CD4-positive, alpha-beta T cell treated with Interleukin-4 for 4 hours (primary cell): ENCODE measurements at places on chromosomes 2 and 18.
A peak's percentile ranks its signal among the peaks of the same experiment; 100 is the strongest.

GRCh38 chr2:236236559-236237452 is 27.4 kb downstream of the ASB18 start:
- no peak for DNase-seq

DNA sequence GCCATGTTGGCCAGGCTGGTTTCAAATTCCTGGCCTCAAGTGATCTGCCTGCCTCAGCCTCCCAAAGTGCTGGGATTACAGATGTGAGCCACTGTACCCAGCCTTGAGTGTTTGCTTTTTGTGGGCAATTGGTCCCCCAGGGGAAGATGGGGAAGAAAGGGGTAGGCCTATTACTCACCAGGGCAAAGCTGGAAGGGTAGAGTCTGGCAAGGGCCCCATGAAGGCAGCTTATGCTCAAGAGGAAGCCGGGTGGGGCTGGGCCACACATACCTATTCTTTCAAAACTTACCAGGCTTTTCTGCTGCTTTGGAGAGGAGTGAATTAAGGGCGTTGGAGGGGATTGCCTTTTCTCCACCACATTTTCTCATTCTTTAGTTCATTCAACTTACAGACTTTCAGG is 24.5 kb upstream of the CD28 start:
- DNase-seq: no peak

GRCh38 chr2:167550448-167550847 is 662.2 kb downstream of the XIRP2 start:
- DNase-seq: no peak

DNA sequence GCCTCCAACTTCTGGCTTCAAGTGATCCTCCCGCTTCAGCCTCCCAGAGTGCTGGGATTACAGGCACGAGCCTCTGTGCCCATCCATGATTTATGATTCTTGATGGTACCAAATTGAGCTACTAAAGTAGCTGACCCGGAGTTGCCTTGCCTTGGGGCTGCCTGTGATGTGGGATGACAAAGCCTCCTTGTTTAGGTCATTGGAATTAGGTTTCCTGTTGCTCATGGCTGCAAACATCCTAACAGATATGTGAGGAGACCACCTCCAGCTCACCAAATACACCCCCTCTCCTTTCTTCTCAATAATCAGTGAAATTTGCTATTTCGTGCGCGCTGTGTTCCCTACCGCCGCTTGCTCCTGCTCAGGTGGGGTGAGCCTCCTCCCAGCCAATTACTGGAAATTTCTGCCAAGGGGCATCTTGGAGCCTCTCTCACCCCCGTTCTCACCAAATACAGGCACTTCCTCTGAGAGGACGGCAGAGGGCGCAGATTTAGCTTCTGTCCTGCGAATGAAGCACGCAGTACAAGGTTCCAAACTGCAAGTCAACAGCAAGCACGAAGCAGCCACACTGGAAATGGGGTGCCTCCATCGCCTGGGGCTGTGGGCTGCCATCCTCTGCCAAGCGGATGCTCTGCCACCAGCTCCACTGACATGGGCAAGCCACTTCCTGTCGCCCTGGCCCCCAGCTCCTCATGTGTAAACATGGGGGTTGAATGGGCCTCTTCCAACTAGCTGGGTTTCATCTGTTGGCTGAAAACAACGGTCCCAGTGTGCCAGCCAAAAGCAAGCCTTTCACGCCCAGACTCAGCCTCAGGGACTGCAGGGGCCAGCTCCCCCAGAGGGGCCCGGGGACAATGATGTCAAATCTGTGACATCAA is 71.7 kb downstream of the NCAPH start:
- DNase-seq: peak; percentile 77

DNA sequence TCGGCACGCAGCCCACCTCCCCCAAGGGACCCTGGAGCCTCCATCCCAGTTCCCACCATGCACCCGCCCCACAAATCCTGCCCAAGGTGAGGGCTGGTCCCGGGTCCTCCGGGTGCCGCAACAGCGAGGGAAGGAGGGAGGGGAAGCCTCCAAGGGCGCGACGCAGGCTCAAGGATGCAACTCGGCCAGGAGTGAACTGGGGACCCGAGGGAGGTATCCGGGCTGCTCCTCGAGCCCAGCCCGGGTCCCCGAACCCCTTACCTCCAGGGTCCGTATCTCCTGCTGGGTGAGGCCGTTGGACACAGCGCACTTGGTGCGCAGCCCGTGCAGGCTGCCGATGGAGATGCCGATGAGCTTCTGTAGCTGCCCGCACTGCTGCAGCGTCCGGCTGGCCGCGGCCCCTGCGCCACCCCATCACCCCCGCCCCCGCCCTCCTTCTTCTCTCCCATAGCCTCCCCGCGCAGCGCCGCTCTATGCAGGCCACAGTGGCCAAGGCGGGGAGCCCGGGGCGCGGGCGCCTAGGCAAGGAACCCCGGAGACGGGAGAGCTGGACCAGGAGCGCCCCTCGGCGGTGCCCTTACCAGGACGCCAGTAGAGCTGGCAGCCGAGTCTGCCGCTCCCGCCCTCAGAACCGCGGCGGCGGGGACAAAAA is 124.1 kb downstream of the ANKRD30BL start:
- DNase-seq: no peak

DNA sequence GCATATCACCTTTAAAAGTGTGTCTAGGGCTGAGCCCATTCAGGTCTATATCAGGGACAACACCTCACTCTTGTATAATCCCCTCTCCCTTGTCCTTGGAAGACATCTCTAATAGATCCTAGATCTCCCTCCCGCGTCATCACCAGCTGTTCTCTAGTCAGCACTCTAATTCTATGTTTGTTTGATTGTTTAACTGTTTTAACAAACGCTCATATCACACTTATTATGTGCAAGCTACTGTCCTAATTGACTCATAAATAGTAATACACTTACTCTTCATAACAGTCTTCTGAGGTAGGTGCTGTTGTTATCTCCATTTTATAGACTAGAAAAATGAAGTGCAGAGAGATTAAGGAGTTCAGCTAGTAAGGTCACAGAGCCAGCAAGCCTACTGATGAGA is 1.6 kb upstream of the ERMN start:
- DNase-seq: no peak

GRCh38 chr2:205766779-205767359 is 84.6 kb downstream of the NRP2 start:
- DNase-seq: peak; percentile 53

DNA sequence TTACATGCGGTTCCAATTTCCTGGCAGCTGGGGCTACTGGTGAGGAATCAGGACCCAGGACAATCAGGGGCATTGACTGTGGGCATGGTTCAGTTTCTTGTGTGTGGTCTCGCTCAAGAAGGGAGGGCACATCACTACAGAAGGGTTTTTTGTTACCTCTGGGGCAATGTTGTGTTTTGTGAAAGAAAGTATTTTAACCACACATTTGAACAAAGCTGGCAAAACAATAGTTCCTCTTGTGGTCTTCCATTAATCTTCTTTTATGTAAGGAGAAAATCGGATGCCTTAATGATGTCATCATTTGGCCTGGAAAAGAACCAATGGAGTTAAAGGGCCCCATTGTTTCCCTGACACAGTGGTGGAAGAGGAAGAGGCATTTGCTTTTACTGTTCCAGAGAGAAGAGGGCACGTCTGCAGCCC is 197.4 kb downstream of the SH3BP4 start:
- no peak for DNase-seq

- DNase-seq: no peak
These were observed 900.1 kb downstream of the MBD2 start for GRCh38 chr18:53324353-53324752.

GRCh38 chr2:47078541-47079482 is 76.3 kb downstream of the STPG4 start:
- no peak for DNase-seq

DNA sequence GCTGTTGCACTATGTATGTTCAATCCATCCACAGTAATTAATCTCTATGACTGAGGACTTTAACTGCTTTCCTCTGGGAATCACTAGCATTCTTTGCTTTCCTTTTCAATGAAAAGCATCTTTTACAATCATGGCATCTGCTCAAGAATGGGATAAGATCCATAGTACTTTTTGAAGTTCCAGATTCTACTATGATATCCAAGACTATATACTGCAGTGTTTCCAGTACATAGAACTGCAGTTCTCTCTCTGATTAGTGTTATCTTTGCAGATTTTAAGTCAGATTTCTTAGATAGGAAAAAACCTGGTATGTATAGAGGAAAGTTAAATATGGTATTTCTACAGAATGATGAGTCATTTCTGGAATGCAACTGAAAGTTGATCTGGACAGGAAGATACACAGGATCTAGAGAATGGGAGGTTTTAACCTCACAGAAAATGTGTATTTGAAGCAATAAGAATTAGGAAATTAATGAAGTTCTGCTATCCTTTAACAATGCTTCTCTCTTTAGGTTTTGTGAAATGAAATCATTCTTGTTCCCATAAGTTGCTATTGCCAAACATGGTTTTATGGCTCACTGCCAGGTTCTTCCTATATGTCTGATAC is 670.7 kb downstream of the ERBB4 start:
- no peak for DNase-seq

DNA sequence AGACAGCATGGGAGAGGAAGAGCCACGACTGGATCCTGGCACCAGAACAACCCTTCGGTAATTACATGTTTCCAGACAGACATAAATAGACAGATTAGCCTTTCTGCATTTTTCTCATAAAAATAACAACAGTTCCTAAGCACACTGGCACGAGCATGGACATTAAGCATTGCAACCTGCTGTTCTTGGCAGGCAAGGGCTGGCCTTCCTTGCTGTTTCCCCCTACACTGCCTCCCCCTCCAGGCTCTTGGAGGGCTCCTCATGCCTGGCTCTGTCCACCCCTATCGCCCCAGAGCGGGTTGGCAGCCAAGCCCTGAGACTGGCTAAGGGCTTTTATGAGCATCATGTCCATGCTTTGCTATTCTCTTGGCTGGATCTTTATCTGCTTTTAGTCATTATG is 89.6 kb downstream of the TTC32 start:
- DNase-seq: no peak

DNA sequence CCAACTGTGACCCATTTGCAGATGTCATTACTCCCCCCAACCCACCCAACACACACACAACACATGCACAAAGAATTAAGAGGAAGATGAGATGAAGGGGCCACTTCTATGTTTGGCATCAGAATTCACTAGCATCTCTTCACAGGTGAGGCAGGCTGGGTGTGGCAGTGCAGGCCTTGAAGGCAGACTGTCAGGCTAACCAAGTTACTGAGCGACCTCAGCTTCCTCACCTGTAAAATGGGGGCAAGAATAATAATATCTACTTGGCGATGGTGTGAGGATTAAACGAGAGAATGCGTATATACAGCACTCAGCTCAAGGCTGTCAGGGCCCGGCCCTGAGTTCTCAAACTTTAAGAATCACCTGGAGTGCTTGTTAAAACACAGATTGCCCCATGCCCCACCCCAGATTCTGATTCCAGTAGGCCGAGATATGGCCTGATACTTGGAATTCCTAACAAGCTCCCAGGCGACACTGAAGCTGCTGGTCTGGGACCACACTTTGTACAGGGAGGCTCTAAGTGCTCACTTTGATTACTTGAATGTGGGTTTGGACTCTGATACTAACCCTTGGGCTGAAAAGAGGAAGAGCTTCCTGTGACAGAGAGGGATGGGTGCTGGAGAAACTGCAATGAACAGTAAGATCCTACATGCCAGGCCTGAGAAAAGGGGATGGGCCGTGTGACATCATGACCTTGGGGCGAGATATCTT is 1.1 kb downstream of the ACTG2 start:
- DNase-seq: no peak

- DNase-seq: no peak
These were observed 1237.8 kb upstream of the ZEB2 start for GRCh38 chr2:145757503-145758246.

DNA sequence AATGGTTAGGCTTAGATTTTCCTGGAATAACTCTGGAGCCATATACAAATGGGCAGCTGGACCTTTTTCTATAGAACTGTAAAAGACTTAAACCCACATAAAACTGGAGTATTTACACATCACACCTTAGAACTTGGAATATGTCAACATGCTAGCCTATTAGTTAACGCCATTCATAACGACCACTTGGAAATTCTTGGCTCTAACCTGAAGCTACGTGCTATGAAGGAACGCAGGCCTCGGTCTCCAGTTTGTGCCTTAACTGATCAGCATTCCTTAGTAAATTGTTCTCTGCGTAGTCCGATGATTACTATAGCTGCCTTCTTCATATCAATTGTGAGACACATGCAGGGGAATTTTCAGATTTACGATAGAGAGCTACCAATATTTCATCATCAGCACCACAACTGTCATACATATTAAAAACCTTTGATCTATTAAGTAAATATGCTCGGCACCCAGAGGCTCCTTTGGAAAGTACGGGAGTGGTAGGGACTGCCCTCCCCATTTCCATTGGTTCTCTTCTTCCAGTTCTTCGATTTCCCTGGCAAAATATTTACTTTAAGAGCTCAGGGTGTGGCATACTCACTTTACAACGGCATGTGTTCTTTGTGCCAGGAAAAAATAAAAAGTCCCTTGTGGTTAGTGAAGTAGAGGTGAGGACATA is 17.5 kb upstream of the CCL20 start:
- DNase-seq: no peak

- DNase-seq: no peak
These were observed 302.4 kb upstream of the NT5C1B start for GRCh38 chr2:18891600-18892345.

GRCh38 chr2:159942146-159942545 is 120.3 kb downstream of the PLA2R1 start:
- DNase-seq: no peak

- DNase-seq: peak; percentile 75
These were observed 39.9 kb downstream of the STK17B start for GRCh38 chr2:196131384-196131937.

DNA sequence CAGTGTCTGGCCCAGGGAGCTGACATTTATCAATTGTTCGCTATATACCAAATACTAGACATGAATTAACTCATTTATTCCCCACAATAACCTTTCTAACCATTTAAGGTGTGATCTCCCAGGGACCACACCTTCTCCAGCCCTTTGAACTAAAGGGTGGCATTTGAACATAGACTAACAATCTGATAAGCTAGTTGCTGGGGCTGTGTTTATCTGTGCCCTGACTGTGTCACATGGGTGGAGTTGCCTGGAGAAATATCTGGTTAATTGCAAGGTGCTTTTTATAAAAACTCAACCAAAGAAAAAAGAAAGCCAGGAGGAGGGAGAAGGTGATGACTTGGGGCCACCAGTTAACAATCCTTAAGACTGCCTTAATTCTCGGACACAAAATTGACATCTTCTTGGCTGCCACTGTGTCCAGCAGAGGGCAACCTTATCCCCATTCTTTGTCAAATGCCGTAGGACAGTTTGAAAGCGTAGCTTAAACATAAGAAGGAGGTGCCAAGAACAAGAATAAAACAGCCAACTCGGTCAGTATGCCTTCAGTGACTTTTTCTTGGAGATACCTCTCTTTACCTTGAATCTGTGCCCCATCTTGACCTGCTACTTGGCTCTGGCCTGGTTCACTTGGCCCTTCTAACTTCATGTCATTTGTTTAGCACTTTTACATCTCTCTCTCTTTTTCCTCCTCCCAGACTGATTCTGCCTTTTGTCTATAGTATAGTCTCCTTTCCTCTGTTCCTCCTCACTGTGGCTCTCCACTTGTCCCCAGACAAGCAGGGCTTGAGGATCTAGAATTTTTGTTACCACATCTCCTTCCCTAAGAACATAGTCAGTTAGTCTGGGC is 183.4 kb downstream of the MYO3B start:
- DNase-seq: peak; percentile 49
